ENCODE measurements at places on chromosomes 7 and 10.
A peak's percentile ranks its signal among the peaks of the same experiment; 100 is the strongest.

DNA sequence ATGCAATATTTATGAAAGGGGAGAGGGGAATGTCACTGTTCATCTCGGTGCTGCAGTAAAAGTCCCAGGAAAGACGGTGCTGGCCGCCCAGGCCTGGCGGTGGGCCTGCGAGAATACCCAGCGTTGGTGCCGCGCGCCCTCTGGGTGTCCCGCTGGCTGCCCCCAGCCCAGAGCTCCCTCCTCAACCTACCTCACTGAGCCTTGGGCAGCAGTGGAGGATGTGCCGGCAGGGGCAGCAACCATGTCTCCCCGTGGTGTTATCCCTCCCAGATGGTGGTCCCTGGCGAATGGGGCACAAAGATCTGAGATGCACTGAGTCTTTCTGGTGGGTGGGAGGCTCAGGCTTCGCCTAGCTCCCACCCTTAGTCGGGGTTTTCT, 9.5 kb upstream of the TLX1 start:
- DNase-seq: no peak

DNA sequence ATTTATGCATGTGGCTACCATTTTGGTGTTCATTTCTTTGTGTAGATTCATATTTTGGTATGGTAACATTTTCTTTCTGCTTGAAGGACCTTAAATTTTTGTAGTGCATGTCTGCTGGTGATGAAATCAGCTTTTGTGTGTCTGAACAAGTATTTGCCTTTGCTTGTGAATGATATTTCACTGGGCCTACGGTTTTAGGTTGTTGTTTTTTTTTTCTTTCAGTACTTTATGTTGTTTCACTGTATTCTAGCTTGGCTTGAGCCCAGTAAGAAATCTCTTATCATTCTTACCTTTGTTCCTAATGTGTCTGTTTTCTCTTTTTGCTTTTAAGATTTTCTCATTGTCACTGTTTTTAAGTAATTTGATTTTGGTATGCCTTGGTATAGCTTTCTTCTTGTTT, 31.9 kb downstream of the SAMD8 start:
- no peak for DNase-seq

DNA sequence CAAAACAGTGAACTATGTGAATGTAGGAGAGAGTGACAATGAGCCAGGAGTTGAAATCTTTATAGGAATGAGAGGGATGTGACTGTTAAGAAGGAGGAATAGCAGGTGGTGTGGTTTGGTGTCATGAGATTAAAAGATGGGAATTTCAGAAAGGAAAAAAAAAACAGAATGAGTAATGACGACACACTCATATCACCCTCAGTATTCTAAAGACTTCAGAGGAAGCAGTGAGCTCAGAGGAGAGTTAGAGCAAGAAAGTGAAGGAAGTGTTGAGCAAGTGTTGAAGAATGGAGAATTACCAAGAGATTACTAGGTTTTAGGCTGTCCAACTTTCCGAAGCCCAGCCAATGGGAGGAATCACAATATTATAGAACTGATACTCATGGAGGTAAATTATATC, 220.5 kb upstream of the HGF start:
- no peak for DNase-seq

GRCh38 chr10:52212802-52213201, 101.3 kb upstream of the DKK1 start:
- DNase-seq: no peak

DNA sequence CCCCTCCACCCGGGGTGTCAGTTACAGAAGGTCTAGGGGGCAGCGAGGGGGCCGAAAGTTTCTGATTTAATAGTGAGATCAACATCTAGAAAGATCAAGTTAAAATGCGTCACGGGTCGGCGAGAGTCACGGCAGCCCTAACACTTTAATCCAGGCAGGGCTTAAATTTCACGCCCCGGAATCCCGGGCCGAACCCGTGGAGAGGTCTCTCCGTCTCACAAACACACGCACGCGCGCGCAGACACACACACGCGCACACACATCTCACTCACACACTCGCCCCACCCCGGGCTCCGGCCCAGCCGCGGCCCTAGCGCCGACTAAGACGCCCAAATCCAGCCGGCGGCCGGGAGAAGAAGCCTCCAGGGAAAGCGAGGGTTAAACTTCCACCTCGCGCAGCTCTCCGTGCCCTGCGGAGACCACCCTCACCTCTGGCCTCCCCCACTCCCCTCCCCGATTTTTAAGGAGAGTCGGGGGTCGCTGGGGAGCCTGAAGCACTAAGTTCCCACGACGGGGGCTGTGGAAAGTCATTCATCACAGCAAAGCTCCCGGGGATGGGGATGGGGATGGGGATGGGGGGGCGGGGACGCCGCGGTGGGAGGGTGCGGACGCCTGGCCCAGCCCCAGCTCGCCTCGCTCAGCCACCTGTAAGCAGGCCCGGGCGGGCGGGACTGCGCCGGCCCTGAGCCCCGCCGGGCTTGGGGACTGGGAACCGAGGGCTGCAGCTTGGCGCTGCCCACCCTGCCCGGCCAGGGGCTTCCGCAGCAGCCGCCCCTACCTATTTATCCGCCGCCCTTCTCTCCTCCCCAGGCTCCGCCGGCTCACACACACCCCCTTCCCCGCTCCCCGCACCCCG, 1.6 kb downstream of the PDGFA start:
- DNase-seq: peak; percentile 92

DNA sequence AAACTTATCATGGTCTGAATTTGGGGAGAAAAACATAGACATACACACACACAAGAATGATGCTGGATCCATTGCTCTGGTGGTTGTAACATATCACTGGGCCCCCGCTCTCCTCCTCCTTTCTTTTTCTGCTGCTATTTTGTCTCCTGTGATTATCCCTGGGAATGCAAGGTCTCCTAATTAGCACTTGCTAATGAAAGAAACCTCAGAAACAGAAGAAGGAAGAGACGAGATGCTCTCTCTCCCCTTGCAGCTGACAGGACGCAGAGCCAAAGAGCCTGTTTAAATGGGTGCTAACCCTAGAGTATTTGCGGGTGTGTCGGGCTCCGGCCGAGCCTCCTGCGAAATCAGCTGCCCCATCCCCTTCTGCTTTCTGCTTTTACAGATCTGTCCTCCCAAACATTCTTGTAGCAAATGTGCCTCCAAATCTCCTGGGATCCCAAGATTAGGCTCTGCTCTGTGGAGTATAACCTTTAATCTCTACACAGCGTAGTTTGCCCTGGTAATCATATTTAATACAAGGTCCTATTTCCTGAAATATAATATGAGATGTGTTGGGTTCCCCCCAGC, 81.5 kb downstream of the FRMPD2 start:
- DNase-seq: no peak

DNA sequence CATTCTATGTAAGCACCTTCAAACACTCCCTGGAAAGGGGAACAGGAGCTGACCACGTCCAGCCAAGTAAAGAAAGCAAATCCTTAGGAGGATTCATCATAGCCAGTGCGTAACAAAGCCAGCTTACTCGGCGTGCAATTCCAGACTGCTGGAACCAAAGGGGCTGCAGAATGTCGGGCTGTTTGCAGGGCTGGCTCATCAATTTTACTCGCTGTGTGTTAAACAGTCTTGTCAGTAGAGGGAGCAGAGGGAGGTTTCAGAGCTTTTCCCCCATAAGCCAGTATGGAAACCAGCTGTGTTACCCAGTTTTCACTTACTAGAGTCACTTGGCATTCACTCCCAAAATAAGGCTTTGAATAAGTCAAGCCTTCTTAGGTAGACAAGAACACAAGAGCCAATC, 127.1 kb downstream of the KMT2E start:
- DNase-seq: no peak

GRCh38 chr10:27558612-27559020, 54.5 kb downstream of the RAB18 start:
- DNase-seq: no peak

DNA sequence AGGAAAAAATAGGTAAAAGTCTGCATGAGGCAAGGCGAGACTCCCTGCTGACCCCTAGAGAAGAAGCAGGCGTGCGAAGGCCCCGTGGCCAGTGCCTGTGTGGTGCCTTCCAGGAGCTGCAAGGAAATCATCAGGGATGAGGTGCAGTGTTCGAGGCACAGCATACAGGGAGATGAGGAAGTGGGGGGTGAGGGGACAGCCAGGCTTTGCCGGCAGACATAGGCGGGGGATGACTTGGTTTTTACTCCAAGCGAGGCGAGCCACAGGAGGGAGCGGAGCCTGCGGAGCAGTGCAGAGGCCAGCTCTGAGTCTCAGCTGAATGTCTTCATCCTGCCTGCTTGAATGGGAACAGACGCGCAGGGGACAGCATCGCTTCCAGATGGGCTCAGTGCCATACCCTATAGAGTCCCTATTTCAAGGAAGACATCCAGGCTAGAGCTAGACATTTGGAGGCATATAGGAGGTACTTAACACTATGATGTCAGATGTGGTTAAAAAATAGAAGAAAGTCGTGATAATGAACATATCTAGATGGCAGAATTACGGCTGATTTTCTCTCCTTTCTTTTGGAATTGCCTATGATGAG, 49.5 kb downstream of the TCERG1L start:
- DNase-seq: peak; percentile 39

GRCh38 chr10:110042891-110043290, 35.1 kb downstream of the ADD3 start:
- no peak for DNase-seq

- peak; percentile 35 for DNase-seq
Observed at GRCh38 chr10:92699518-92700381, 10.0 kb downstream of the HHEX start.

DNA sequence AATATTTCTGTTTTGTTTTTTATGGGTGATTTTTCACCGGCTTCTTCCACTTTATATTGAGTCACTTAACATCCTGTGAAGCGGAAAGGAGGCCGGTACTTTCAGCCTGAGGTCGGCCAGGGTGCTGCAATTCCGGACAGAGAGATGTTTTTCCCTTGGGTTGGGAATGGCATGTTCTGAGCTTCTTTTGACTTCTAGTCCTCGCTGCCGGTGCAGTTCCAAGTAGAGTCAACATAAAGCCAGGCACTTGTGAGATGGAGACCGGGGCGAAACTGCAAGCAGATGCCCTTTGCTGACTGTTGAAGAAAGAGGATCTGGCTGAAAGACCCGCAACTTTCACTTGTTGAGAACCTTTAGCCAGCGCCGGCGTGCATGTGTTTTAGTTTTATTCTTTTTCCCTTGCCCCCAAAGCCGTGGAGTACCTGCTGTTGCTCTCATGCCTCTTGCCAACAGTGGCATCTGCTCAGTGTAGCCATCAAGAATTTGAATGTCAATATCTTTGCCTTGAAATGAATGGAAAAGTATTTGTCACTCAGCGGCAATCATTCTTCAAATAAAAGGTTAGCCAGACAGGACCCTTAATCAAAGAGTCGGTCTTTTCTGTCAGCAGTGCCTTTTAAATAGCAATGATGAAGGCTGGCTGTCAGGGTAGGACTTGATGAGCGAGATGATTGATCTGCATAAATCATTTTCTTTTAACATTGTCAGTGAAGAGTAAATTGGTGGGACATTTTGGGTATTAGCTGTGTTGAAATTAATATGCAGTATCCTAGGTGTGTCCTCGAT, 351.2 kb downstream of the LRMDA start:
- DNase-seq: no peak

DNA sequence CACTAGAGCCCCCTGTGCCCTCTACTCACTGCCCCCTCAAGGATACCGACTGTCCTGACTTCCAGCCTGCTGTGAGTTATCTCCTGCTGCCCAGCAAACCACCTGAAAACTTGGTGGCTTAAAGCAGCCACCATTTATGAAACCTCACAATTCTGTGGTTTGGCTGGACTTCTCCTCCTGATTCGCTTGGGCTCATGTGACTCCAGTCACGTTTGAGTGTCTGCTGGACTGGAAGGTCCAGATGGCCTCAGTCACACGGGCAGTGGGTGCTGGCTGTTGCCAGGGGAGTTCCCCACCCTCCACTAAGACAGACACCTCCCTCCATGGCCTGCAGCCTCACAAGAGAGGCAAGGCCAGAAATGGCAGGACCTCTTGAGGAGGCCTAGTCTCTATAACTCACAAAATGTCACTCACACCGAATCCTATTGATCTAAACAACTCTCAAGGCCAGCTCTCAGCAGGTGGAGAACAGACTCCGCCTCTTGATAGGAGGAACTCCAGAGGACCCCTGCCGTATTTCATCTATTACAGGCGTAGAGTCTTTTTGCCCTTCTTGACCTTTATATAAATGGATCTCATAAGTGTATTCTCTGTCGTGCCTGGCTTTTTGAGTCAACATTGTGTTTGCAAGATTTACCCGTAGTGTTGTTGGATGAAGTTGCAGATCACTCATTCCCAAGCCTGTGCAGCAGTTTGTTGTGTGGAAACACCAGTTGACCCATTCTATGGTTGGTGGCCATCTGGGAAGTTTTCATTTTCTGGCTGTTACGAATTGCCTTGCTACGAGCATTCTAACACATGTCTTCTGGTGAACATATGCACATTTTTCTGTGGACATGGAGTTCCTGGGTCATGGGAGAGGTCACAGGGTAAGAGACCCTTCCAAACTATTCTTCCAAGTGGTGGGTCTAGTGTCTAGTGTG, 48.3 kb downstream of the ZMIZ1 start:
- peak; percentile 84 for DNase-seq

DNA sequence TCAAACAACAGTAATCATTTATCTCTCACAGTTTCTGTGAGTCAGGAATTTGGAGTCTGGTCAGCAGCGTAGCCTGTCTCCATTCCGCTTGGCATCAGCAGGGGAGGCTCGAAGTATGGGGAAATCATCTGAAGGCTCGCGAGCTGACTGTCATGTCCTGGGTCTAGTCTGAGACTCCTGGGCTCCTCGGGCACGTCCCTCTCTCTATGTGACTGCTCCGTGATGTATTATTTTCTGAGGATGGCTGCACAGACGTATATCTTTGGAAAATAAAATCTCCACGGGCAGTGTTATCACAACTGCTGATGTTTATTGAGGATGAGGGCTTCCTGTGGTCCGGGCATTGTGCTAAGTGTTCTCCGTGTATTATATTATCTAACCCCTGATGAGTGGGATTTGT, 23.3 kb upstream of the PCGF5 start:
- no peak for DNase-seq

GRCh38 chr7:130377178-130377577, 3.1 kb upstream of the CPA1 start:
- DNase-seq: no peak

GRCh38 chr7:124536156-124536762, 229.3 kb downstream of the GPR37 start:
- DNase-seq: no peak

DNA sequence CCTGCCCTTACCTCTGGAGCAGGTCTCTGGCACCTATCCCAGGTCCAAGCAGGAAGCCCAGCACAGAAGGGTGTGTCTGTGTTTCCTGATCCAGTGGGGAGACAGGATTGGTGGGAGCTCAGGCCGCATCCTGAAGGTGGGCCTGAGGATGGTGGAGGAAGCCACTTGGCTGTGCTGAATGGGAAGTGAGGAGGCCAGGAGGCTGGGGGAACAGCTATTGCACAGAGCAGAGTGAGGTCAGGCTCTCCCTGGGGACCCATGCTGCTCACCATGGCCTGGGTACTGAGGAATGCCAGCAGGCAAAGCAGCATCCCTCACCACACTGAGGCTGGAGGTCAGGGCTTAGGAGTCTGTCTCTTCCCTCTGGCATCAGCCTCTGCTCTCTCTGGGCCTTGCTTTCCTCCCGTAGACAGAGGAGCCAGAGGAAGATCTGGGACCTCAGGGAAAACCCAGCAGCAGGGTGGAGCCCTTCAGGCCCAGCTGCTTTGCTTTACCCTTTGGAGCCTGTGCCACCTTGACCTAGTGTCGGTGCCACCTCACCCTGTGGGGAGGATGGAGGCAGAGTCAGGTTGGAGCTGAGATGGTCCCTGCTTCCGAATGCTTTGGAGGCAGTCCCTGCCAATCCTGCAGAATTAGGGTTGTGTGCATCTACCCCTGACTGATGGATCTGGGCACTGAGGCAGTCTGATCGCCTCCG, 39.0 kb downstream of the CDH23 start:
- peak; percentile 5 for DNase-seq

GRCh38 chr10:72062832-72063702, 25.3 kb downstream of the SPOCK2 start:
- no peak for DNase-seq

GRCh38 chr7:92255308-92255707, 9.5 kb downstream of the ANKIB1 start:
- peak; percentile 69 for DNase-seq

All from tibial artery (tissue), 4 donors.